ENCODE measurements at places on chromosomes 7 and 10.

- DNase-seq: no peak
Measured at GRCh38 chr7:47249361-47249760, 332.6 kb downstream of the TNS3 start.

DNA sequence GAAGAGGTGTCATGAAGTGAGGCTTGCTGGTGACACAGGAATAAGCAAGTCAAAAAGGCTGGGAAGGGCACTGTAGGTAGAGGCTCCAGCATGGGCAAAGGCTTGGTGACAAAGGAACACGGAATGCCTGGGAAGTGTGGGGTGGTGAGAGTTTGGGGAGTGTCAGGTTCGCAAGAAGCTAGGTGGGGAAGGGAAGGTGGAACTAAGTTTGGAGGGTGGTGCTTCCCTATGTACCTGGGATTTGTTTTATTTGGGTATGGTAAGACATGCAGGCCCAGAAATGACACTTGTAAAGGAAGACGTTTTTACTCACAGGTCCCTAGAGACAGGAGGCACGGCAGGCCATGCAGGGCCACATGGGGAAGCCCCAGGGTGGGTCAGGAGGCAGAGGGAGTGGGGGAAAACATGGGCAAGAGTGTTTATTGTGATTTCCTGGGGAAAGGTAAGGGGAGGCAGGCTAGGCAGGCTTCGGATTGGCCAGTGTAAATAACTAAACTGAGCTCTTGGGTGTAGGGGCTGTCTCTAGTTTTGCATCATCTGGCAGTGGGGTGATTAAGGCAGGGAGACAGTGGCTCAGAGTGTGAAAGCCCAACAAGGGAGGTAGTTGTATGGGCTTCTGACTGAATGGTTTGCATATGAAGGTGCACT is 52.1 kb downstream of the SH2D4B start:
- DNase-seq: no peak

DNA sequence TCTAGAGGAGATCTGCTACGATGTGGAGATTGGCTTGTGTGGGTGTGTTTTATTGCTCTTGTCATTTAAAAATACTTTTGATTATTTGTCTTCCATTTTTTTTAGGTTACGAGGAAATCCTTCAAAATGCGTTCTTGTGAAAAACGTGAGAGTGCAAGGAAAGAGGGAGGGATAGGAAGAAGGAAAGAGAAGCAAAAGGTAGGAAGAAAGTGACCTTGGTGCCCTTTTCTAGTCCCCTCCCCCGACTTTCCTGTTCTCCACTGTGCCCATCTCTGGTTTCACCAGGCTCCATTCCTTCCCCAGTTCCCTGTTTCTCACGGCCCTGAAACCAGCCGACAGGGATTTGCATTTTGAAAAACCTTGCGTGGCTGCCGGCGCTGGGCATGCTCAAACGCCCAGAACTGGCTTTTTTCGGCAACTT is 506 bp upstream of the GNAI1 start:
- no peak for DNase-seq

DNA sequence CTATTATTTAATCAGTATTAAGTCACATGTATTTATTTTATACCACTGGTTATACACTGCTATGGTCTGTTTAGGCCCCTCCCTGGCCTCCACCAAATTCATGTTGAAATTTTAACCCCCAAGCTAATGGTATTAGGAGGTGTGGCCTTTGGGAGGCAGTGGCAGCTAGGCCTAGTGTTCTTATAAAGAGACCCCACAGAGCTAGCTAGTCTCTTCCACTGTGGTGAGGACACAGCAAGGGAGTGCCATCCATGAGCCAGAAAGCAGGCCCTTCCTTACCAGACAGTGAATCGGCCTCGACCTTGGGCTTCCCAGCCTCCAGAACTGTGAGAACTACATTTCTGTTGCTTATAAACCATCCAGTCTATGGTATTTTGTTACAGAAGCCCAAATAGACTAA is 28.7 kb downstream of the RBM48 start:
- DNase-seq: no peak

- peak; percentile 6 for DNase-seq
Measured at GRCh38 chr10:51700228-51700817, 928 bp upstream of the CSTF2T start.

DNA sequence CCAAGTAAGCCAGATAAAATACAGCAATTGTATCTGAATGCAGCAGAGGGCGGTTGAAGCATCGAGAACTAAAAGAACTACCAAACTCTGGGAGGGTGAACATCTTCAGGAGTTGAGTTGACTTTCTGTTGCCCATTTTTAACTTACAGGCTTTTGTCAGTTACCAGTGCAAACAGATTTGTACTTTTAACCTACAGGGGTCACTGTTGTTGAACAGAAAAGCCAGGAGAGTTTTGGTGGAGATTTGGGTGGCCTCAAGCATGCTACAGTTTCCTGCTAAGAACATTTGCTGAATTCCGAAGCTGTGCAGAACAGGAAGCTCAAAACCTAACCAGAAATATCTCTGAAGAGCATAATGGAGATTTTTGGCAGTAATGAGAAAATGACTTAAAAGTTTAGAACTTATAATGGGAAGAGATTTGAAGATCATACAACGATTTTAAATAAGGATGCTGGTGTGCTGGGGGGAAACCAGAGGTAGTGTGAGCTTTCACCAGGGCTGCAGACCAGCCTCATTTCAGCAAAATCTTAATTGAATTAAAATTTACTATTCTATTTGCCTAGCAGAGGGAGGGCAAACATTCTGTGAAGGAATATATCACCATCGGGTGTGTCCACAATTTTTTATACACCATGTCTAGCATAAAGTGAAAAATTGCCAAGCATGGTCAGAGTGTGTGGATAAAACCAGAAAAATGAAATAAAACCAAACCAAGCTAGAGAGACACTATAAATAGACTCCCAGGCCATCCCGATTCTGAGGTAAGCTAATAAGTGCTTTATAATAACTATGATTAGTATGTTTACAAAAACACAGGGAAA is 208.6 kb upstream of the CCDC6 start:
- peak; percentile 36 for DNase-seq

DNA sequence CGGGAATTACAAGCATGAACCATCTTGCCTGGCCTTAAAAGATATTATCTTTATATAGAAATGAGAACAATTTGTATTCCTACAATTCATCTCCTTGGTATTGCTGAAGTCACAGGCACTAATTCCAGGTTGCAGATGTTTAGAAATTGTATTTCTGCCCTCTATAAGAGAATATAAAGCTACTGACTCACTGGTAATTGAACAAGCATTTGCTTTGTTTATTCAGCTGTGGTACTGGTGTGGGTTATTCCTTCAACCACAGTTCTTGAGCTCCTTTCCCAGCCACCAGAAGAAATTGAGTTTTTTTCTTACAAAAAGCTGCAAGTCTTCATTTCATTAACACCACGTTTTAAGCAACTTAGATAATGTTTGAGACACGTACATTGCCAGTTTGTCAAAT is 29.0 kb upstream of the MPP7 start:
- no peak for DNase-seq

DNA sequence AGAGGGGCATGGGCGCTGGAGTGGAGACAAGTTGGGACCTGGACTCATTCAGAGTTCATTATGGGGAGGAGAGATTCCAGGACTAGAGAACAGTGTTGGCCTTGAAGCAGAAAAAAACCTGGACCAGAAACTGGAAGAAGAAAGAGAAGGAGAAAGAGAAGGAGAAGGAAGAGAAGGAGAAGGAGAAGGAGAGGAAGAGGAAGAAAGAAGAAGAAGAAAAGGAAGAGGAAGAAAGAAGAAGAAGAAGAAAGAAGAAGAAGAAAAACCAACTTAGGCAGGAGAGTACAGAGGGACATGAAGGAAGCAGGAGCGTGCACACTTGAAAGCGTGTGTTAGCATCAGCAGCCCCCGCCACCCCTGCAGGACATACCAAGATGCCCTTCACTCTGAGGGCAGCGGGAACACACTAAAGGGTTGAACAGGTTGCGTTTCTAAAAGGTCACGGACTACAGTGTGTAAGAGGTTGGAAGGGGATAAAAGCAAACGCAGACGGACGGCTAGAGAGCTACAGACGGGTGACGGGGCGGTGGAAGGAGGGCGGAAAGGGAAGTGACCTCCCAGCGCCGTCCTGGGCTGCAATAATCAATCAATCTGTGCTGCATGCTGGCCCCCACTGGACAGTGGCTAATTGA is 95.3 kb downstream of the SEC61G start:
- DNase-seq: no peak

DNA sequence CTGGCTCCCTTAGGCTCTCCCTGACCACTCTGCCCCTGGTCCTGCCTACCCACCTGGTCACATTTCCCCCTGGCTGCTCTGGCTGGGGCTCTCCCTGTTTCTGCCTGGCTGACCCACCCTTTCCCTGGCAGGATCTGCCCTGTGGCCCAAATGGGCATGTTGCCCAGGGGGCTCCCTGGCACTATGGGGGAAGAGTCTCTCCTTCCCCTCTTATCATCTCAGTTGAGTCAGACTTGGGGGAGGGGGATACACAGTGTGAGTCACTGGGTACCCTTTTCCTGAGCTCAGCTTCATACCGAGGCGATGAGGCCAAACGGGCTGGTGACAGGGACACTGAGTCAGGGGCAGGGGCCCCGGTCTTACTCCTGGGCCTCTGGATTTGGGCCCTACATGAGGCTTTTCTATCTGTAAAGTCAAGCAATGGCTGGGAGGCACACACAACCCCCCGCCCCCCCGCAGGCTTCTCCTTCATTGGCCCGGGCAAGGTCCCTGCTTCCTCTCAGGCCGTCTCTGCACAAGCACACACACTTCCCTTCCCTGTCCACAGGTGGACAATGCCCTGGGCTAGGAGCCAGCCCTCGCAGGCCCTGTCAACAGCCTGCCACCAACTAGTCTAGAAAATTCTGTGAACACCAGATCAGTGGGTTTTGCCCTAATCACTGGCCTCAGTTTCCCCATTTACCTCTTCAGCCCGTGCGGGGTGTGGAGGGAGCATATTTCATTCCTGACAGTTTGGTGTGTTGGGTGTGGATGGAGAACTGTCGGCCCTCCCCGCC is 627 bp upstream of the FLNC start:
- DNase-seq: no peak

DNA sequence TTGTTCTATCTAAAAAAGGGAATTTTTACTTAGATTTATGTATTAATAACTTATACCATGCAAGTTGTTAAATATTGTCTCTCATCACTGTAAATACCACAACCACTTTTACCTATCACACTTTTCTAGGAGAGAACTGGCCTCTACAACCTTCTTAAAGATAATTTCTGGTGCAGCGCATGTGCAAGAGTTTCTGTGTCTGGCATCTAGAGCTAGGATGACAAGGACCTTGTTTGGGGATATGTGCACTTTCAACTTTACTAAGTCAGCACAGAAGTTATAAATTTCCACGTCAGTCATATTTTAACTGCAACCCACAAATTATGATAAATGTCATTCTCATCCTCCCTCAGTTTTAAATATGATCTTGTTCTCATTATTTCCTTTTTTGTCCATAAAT is 156.9 kb upstream of the ADCY1 start:
- no peak for DNase-seq

GRCh38 chr7:154474903-154475520 is 422.8 kb downstream of the DPP6 start:
- DNase-seq: no peak

- peak; percentile 70 for DNase-seq
Measured at GRCh38 chr10:70132098-70133029, at the start of gene AIFM2. AIFM2 (minus strand) TSS chr10:70132825; CDS start chr10:70124084, 8,741 bp downstream.

DNA sequence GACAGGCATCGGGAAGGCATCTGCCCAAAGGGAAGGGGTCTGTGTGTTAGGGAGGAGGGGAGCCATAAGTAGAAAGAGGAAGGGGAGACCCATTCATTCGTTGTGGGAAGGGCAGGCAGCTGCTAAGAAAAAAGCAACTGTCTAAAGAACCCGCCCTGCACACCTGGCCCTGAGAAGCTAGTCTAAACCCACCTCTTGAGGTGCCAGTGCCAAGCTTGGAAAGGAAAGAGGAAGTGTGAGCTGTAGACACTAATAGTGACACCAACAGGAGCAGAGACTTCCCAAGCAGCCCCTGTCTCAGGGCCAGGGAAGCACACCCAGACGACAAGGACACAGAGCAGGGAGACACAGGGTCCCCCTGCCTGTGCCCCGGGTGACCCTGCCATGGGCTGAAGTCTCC is 40.8 kb upstream of the PRSS58 start:
- DNase-seq: no peak

DNA sequence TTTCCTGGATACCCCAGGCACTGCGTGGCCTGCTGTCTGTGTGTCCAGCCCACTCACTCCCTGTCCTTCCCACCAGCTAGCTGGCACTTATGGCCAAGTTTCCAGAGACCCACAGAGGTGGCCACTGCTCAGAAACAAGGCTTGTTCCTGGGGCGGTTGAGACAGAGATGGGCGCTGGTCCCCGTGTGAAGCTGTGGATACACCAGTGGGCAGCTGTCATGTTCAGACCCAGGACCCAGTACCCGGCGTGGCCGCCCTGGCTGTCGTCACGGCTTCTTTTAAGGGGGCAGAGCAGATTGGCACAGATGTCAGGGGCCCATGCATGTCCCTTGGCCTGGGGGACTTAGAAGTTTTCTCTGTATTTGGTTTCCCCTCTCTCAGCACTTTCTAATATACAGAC is 36.3 kb downstream of the FOXL3 start:
- no peak for DNase-seq

DNA sequence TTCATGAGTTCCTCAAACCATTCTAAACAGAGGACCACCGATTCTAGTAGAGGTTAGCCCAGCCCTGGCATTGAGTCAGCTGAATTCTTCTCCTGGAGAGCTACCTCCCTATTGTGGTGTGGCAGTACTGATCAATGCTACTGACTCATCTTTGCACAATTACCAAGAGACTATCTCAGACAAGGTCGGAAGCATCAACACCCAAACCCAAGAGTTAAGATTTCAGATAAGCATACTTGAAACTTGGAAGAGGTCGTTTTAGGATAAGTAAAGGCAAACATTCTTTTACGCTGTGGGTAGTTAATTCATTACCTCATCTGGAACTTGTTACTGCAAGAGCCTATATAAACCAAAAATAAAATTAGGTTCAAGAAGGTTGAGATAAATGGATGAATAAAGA is 154.6 kb upstream of the NRBF2 start:
- DNase-seq: no peak

DNA sequence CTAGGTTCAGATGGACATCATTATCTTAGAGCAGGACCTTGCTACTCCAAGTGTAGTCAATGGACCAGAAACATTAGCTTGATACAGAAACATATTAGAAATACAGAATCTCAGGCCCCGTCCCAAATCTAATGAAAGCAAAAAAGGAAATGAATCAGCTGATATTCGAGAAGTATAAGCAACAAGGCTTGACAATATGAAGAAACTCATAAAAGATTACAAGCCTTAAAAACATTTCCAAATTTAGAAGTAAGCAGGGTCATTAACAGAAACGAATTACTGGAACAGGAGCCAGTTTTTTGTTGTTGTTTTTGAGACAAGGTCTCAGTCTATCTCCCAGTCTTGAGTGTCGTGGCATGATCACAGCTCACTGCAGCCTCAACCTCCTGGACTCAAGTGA is 40.5 kb upstream of the GSAP start:
- DNase-seq: no peak
